ENCODE measurements at places on chromosomes 16 and 17.

GRCh38 chr16:74862743-74863244 is 88.2 kb upstream of the FA2H start:
- no peak overlapping the region for H3K4me3 ChIP-seq
- no peaks in the 10 kb centered on the region for H3K27me3 ChIP-seq
- no peaks in the 10 kb centered on the region for H3K36me3 ChIP-seq
- no peak for DNase-seq

DNA sequence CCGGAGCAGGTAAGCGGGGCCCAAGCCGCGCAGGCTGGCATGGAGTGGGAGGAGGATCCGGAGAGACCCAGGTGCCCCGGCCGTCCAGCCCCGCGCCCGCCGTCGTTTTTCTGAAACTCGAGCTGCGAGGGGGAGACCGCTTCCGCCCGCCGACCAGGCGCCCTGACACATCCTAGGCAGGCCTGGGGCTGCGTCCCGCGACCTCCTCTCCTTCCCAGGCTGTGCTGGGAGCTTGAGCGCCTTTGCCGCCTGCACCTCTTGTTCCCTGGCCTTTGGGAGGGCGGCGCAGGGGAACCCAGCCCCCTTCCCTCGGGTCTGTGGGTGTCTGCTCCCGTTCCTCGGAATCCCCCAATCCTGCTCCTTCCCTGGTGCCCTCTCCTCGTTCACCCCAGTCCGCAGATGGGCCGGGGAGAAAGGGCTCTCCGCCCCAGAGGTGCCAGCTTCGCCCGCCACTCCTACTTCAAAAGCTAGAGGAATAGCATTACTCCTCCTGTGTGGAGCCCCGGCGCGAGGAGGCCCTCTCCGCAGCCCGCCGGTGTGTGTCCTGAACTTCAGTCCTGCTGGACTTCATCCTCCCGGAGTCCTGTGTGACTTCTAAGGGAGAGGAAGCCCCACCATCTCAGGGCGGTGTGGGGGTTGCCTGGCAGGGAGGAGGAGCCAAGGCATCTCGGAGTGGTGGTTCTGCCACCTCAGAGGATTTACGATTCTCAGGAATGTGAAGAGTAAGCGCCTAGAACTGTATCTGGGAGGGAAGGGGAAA is 1.0 kb downstream of the NHERF1 start:
- H3K36me3 ChIP-seq, result peaks cover 17% of the 10 kb centered on the region
- no peak for DNase-seq
- peak overlapping the region; percentile 89 for H3K4me3 ChIP-seq

DNA sequence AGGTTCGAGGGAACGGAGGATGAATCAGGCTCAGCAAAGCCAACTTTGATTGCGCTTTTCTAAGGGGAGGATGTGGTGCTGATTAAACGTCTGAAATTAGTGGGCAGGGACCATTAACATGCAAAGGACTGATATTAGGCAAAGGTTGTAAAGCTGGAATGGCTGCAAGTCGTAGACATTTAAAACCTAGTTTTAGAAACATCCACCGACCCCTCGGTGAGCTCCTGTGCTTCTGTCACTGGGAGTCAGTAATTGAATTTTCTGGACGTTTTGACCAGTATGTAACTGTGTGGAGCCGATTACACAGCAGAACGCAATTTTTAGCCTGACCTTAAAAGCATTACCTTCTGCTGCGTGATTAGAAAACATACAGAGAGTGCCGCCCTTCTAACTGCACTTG is 220.6 kb upstream of the HSBP1 start:
- H3K27ac ChIP-seq, result no peak overlapping the region
- no peaks in the 10 kb centered on the region for H3K36me3 ChIP-seq
- no peak for DNase-seq
- no peak overlapping the region for H3K4me3 ChIP-seq

DNA sequence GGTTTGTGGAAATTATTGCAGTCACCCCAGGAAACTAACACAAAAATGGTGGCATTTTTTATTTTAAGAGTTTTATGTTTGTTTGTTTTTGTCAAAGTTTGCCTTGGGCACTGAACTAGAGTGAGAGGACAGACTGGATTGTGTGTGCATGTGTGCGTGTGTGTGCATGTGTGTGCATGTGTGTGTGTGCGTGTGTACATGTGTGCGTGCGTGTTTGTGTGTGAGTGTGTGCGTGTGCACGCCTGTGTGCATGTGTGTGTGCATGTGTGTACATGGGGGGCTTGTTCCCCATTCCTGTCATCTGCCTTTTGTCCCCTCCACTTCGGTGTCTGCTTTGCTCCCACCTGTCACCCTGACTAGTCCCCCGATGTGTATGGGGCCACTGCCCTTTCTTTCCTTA is 32.5 kb downstream of the MGAT5B start:
- H3K4me1 ChIP-seq, result no peaks in the 10 kb centered on the region
- no peak for DNase-seq
- no peaks in the 10 kb centered on the region for H3K36me3 ChIP-seq

DNA sequence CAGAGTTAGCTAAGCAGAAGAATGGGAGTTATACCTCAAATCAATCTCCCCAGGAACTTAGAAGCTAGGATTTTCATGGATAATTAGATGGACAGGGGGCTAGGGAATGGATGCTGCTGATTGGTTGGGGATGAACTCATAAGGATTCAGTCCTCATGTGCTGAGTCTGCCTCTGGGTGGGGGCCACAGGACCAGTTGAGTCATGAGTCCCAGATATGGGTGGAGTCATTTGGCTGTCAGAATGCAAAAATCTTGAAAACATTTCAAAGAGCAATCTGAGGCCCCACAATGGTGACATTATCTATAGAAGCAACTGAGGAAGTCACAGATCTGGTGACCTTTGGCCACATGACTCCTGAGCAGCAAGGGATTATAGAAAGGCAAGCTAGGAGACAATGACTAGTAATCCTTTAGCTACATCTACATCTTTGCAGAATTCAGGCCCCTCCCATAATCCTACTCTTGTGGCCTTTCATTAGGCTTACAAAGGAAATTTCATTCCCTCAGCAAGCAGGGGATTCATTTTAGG is 82.6 kb upstream of the CCL2 start:
- H3K36me3 ChIP-seq, result no peaks in the 10 kb centered on the region
- H3K27ac ChIP-seq, result no peak overlapping the region
- no peak for DNase-seq

GRCh38 chr17:28506763-28507487 is 777 bp downstream of the FOXN1 start:
- no peaks in the 10 kb centered on the region for H3K36me3 ChIP-seq
- H3K4me3 ChIP-seq, result no peak overlapping the region
- no peaks in the 10 kb centered on the region for H3K4me1 ChIP-seq
- H3K27me3 ChIP-seq, result no peaks in the 10 kb centered on the region

- DNase-seq, result no peak
- no peak overlapping the region for H3K27ac ChIP-seq
- no peak overlapping the region for H3K4me3 ChIP-seq
- no peaks in the 10 kb centered on the region for H3K27me3 ChIP-seq
These were observed 102.5 kb upstream of the EEF2KMT start for GRCh38 chr16:5200123-5200522.

DNA sequence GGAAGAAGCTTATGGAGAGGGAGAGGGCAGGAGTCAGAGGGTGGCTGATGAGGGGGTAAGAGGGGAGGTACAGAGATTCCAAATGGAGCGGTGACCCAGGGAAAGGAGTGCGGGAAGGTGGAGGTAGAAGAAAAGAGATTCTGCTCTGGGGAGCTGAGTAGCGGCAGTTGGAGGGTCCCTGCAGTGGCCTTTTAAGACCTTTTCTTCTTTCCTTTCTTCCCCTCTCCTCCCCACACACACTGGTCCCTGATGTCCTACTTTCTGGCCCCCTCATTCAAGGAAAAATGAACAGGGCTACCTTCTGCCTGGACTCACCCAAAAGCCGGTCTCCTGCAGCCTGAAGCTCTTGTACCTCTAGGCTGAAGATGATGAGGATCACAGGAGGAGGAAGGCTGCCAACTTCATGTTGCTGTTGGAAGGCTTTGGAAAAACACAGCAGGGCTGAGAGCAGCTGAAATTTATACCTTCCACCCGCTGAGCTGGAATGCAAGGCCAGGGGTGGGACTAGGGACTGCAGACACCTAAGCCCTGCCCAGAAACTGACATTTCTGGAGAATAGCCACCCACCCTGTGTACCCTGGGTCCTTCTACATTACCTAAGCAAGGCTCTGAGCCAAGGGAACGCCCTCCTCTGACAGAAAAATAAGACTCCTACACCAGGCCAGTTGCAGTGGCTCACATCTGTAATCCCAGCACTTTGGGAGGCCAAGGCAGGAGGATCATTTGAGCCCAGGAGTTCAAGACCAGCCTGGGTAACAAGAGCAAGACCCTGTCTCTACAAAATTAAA is 9.4 kb upstream of the HEATR6 start:
- H3K27ac ChIP-seq, result no peak overlapping the region
- H3K27me3 ChIP-seq, result no peaks in the 10 kb centered on the region
- peaks cover 4% of the 10 kb centered on the region for H3K36me3 ChIP-seq
- peaks cover 3% of the 10 kb centered on the region for H3K4me1 ChIP-seq
- H3K4me3 ChIP-seq, result no peak overlapping the region
- DNase-seq, result peak; percentile 56

- H3K4me3 ChIP-seq, result no peak overlapping the region
- H3K4me1 ChIP-seq, result no peaks in the 10 kb centered on the region
- H3K36me3 ChIP-seq, result no peaks in the 10 kb centered on the region
- no peaks in the 10 kb centered on the region for H3K27me3 ChIP-seq
- H3K27ac ChIP-seq, result no peak overlapping the region
- no peak for DNase-seq
These were observed 495.4 kb downstream of the TOX3 start for GRCh38 chr16:52051414-52052172.

GRCh38 chr17:77859035-77859810 is 99.3 kb upstream of the TNRC6C start:
- no peak for DNase-seq
- H3K27me3 ChIP-seq, result no peaks in the 10 kb centered on the region
- H3K4me1 ChIP-seq, result no peaks in the 10 kb centered on the region
